Urinary bladder (tissue), 4 donors: ENCODE measurements at places on chromosomes 16 and 17.

- no peak for DNase-seq
Measured at GRCh38 chr16:66703406-66704215, 7.1 kb upstream of the CMTM4 start.

DNA sequence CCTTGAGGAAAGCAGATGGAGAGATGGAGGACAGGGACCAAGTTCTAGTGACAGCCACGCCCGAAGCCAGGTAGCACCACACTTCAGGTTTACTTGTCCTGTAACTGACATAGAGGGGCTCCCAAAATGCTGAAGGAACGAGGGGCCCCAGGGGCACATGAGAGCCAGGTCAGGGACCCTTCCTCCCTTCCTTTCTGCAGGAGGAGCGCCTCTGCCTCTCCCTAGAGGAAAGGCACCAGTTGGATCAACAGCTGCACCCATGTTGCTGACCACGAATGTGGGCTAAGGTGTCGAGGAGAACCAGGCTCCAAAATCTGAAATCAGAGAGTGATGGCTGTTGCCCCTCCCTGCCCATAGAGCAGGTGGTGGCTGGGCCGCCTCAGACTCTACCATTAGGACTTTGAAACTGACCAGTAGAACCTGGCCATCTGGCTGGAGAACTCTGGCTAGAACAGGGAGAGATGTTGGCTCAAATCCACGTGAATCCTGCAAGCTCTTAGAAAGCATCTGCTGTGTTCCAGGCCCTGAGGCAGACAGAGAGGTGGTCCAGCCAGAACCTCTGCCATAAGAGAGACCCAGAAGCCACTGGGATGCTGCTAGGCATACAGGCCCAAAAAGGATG is 218.8 kb downstream of the KATNIP start:
- no peak for DNase-seq

DNA sequence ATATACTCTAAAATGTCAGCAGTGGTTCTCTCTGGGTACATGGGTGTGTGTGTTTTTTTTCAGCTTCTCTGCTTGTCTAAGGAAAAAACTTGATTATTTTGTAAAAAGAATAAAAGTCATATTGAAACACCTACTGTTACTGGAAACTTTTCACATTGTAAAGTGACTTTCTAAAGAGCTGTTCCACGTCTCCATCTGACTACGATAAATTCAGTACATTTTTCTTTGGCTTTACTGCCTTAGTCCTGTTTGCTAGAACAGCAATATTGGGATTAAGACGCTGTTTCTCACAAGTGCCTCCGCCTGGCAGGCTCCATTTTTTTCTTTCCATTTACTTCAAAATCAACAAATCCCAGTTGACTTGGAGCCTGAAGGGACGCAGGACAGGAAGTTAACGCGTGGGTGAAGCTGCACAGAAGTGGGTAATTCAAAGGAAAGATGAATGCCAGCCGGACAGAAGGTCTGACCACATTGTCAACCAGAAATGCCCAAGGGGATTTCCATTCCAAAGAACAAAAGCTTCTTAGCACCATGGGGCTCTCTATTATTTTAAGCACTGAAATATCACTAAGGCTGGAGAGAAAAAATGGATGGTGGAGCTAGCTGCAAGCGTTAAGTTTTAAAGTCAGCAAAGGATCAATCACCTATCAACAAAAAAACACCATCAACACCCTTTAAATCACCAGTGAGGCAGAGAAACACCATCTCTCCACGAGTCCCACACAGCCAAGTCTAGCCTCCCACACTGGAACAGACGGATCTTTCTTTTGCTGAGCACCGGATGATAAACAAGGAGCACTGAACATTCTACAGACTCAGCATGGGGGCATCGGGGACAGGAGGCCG is 8.4 kb downstream of the GLOD4 start:
- no peak for DNase-seq

- DNase-seq: peak; percentile 18
Measured at GRCh38 chr17:34401165-34401564, 38.1 kb upstream of the CCL1 start.

DNA sequence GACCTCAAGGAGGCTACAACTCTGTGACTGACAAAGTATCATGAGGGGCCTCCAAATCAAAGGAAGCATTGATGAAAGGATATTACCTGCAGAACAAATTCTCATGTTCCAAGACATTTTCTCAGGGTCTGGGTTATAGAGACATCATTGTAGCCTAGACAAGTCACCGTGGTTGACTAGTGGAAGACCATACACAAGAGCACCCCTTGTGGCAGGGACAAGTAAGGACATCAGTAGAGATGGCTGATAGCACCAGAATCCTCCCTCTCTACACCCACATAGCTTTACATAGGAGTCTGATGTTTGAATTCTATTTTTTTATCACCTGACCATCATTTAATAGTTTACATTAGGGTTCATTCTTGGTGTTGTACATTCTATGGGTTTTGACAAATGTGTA is 32.5 kb upstream of the CDH8 start:
- DNase-seq: no peak

DNA sequence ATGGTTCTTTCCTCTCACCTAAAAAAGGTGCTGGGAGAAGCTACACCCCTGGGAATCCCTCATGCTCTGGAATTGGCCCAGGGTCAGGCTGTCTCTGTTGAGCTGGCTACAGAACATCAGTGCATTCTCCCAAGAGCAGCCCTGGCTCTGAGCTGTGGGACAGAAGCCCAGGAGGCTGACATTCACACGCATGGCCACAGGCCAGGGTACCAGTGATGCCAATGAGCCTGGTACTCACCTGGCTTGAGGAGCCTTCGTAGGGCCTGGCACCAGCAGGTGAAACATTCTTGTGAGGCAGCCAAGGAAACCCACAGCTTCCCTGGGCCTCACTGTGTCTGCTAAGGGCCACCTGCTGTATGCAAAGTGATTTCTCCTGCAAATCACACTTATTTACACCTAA is 121.7 kb upstream of the CCL2 start:
- no peak for DNase-seq

DNA sequence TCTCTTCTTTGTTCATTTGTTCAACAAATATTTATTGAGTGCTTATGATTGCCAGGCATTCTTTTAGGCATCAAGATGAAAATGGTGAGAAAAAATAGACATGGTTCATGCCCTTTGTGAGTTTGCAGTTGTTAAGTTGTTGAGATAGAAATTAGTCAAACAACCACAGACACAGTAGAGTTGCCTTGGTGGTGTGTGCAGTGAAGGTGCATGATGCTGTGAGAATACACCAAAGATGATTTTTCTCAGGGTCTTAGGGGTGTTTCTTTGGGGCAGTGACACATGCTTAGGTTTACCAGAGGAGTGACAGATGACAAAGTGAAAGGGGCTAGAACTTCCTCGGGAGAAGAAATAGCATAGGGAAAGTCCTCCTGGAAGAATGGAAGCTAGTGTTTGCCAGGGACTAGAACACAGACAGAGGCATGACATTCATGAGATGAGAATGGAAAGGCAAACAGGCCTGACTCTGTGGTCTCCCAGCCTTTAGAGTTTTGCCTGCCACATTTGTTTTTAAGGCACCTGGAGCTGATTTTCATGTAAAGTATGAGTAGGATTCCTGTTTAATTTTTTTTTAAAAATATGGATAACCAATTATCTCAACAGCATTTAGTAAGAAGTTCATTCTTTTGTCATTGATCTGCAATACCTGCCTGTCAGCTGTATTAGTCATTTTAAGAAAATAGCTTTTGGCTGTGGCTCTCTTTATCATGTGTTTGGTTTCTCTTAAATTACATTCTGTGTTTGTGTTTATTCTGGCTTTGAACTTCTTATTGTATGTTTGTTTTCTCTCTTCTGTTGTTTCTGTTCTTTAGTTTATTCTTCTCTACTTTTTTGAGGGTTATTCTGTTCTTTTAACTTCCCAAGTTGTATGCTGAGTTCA is 36.6 kb downstream of the CYLD start:
- DNase-seq: no peak

GRCh38 chr17:70172923-70173322 is 3.6 kb downstream of the KCNJ2 start:
- DNase-seq: no peak

GRCh38 chr16:13926464-13926863 is 6.5 kb downstream of the ERCC4 start:
- DNase-seq: no peak

DNA sequence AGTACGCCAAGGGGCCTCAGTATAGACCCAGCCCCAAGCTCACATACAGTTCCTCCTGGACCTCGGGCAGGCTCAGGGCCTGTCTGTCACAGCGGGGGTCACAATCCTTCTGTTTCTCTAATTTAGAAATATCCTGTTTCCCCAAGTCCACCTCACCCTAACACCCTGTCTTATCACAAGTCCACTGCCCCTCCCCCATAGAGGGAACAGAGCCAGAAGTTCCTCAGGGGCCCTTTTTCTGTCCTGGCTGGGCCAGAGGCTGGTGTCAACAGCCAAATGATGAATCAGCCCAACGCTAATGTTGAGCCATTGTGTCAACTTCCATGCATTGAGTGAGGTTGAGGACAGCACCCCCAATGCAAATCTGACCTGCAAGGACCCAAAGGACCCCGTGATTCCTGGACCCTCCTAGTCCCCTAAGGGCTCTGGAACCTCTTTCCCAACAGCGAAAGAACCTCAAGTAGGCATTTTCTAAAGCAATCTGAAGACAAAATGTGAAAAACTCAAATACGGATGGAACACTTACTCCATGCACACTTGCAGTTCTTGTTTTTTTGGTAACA is 58.6 kb downstream of the PECAM1 start:
- no peak for DNase-seq

DNA sequence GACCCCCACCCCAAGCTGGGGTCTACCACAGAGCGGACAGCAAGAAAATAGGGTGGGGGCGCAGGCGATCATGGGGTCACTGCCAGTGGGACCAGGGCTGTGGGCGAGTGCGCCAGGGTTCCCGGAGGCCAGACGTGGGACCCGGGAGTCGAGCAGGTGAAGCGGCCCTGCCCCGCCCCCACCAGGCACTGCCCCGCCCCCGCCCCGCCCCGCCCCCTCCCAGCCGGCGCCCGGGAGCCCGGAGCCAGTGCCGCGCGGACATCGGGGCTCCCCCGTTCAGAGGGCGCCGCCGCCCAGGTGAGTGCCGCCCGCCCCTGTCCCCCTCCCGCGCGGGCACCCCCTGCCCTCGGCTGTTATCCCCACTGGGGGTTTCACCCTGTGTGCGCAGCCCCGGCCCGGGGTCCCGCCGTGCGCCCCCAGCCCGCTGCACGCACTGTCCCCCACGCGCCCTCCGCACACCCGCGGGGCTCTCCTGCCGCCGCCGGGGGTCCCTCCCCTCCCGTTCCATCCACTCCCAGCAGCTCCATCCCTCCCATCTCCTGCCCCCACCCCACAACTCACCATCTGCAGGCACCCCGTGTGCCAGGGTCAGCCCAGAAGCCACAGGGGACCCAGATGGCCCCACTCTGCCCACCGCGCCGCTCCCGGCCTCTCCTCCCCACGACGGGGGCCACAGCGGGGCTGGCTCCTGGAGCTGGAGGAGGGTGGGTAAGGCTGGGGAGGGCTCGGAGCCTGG is at the start of gene SSTR5:
SSTR5 (plus strand) TSS at position 222 of the 736 bp plus-strand sequence. CDS start 6,122 bp downstream, outside the sequence.
- no peak for DNase-seq

GRCh38 chr16:35532576-35532975 is 2073.2 kb downstream of the TP53TG3F start:
- DNase-seq: no peak

- DNase-seq: no peak
Measured at GRCh38 chr16:79286646-79287423, 313.7 kb downstream of the MAF start.

DNA sequence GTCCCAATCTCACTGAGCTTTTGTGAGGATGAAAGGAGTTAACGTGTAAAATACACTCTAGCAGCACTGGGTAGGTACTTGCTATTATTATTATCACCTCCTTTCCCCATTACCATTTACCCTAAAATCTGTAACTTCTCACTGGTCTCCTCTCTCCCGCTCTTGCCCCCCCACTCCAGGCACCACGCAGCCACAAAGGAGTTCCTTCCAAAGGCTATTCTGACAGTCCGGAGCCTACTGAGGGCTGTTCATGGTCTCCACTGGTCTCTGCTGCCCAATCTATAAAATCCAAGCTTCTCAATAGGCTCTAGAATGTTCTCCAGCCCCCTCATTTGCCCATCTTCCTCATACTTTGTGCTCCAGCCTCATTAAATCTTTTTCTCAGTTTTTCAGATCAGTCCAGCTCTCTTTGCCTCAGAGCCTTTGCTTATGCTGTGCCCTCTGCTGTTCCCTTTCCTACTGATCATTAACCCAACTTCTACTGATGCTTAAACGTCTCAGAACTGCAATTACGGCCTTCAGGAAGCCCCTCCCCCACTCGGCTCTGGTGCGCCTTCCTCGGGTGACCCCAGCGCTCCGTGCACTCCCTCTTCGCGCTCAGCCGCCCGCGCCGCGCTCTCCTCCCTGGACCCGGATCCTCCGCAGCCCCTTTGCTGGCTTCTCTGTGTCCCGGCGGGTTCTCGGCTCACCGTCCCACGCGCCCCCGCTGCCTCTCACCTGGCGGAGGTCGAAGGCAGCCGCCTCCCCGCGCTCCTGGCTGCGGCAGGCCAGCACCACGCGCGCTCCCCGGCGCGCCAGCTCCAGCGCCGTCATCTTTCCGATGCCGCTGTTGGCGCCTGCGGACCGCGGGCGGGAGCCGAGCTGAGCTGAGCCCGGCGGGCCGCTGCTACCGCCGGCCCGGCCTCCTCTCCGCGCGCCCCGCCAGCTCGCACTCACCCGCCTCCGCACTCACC is 737 bp downstream of the DHRS13 start:
- DNase-seq: no peak

DNA sequence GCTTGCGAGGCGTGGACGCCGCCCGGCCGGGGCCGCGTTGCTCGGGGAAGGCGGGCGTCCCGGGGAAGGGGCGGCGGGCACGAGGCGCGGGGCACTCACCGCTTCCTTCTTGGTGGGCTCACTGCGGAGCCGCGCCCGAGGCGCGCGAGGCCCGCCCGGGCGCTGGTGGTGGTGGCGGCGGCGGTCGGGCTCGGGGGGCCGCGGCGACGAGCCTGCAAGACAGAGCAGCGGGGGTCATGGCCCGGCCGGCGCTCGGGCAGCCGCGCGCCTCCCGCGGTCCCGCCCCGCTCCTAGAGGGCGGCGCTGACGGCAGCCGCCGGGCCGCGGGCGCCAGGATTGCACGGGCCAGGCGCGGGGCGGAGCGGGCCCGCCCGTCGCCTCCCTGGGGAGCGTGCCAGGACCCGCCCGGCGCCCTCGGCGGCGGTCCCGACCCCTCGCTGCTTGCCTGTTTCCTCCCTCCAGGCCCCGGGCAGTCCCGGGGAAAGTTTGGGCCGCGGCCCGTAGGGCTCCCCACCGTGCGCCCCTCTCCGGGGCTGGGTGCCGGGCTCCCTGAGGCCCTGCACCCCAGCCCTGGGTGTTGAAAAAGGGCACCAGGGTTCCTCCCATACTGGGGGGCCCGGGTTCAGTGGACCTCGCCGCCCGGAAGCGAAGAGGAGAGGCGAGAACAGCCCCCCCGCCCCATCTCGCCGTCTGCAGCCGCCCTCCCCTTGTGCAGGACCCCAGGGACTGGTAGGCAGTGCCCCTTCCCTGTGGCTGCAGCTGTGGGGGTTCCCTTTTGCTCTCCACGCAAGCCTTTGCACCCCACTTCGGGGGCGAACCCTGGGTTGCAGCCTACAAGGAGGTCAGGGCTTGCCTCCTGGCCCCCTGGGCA is at the start of gene C16orf74:
C16orf74 (minus strand) TSS at position 270 of the 871 bp plus-strand sequence. CDS start 15,879 bp downstream, outside the sequence.
- no peak for DNase-seq
